ENCODE measurements at places on chromosomes 4 and X. TPM values are rescaled to one million over a fixed set of nuclear protein-coding genes. Genes with fewer than 3 reads are reported as not detected.

DNA sequence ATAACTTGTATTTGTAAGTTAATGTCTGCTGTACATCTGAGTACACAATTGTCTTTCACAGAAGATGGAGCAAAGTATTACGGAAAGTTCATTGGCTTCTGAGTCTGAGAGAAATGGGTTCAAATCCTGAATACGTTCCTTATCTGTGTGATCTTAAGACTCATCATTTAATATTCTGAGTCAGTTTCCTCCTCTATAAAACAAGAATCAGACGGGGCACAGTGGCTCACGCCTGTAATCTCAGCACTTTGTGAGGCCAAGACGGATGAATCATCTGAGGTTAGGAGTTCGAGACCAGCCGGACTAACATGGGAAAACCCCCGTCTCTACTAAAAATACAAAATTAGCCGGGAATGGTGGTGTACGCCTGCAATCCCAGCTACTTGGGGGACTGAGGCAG lies 57.8 kb downstream of the APBB2 start:
- no peaks in the 10 kb centered on the region for H3K27me3 ChIP-seq
- no peak overlapping the region for H3K4me3 ChIP-seq
- H3K36me3 ChIP-seq, result no peaks in the 10 kb centered on the region
- H3K27ac ChIP-seq, result no peak overlapping the region
- H3K4me1 ChIP-seq, result no peaks in the 10 kb centered on the region

LEF1 gene
- total RNA-seq, result 55.1 TPM

GRCh38 chr4:34269613-34270012 lies 1974.7 kb downstream of the ARAP2 start:
- H3K36me3 ChIP-seq, result no peaks in the 10 kb centered on the region
- H3K4me3 ChIP-seq, result no peak overlapping the region

SPIN4 gene
- 5.8 TPM for total RNA-seq

GAGE2A gene
- total RNA-seq, result not detected

- no peaks in the 10 kb centered on the region for H3K36me3 ChIP-seq
- H3K27ac ChIP-seq, result no peak overlapping the region
- no peaks in the 10 kb centered on the region for H3K4me1 ChIP-seq
- DNase-seq, result no peak
- no peak overlapping the region for H3K4me3 ChIP-seq
These were observed 7.5 kb upstream of the BMP2K start for GRCh38 chr4:78768452-78769180.

- H3K4me3 ChIP-seq, result no peak overlapping the region
- no peak overlapping the region for H3K27ac ChIP-seq
- H3K36me3 ChIP-seq, result no peaks in the 10 kb centered on the region
- H3K27me3 ChIP-seq, result no peaks in the 10 kb centered on the region
These were observed 64.1 kb downstream of the CAMK2D start for GRCh38 chr4:113697429-113697828.

MSN gene
- total RNA-seq, result 410 TPM

VGLL1 gene
- not detected for total RNA-seq

All from CD8-positive, alpha-beta memory T cell (primary cell).